M059J (cell line): ENCODE measurements at places on chromosomes 12 and 14. TPM values are rescaled to one million over a fixed set of nuclear protein-coding genes. Genes with fewer than 3 reads are reported as not detected.

- no peak for DNase-seq
Measured at GRCh38 chr12:110234755-110235154, 46.3 kb upstream of the ATP2A2 start.

DNA sequence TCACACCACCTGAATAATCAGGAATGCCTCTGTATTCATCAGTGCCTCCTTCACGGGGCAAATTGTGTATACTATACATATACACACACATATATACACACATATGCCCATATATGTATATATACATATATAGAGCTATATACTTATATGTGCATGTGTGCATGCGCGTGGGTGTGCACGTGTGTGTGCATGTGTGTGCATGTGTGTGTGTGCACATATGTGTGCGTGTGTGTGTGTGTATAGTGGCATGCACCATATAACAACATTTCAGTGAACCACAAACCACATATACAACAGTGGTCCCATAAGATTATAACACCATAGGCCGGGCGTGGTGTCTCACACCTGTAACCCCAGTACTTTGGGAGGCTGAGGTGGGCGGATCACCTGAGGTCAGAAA is 35.7 kb downstream of the CFL2 start:
- no peak for DNase-seq

DNA sequence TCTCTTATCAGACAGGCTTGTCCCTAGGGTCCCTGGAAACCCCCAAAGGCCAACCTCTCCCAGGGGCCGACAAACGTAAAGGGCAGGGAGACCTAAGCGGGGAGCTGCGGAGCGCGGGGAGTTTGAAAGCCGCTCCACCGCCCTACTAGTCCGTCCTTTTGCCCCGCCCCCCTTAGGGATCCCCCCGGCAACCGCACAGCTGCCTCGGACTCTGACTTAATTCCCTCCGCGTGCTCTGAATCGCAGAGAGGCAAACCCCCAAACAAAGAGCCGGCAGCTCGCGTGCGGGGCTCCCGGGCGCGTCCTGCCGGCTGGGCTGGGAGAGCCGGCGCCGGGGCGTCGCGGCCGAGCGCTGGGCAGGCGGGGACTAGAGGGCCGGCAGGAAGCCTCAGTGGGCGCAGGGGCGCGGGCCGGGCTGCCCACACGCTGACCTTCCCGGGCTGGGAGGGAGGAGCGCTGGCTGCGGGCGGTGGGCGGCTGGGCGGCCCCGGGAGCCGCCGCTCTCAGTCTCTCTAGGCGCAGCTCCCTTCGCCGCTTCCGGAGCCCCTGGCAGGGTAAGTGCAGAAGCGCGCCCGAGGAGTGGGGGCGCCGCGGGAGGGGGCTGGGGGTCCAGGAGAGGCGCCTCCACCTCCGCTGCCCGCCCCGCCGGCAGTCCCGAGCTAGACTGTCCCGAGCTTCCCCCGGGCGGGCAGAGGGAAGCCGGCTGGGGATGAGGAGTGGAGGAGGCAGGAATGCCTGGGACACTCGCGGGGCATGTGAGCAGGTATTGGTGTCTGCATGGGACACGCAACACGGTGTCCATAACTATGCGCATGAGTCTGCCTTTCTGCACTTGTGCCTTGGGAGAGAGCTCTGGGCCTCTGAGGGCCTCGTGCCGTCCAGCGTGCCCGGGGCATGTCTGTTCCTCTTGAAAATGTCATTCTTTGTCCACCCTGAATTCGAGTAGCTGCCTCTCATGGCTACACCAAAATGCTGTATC is at the start of gene TSPAN11:
Gene TSPAN11 (plus strand): TSS at position 506 of the 979 bp plus-strand sequence. CDS start 27,244 bp downstream, outside the sequence.
- DNase-seq: peak; percentile 13

DNA sequence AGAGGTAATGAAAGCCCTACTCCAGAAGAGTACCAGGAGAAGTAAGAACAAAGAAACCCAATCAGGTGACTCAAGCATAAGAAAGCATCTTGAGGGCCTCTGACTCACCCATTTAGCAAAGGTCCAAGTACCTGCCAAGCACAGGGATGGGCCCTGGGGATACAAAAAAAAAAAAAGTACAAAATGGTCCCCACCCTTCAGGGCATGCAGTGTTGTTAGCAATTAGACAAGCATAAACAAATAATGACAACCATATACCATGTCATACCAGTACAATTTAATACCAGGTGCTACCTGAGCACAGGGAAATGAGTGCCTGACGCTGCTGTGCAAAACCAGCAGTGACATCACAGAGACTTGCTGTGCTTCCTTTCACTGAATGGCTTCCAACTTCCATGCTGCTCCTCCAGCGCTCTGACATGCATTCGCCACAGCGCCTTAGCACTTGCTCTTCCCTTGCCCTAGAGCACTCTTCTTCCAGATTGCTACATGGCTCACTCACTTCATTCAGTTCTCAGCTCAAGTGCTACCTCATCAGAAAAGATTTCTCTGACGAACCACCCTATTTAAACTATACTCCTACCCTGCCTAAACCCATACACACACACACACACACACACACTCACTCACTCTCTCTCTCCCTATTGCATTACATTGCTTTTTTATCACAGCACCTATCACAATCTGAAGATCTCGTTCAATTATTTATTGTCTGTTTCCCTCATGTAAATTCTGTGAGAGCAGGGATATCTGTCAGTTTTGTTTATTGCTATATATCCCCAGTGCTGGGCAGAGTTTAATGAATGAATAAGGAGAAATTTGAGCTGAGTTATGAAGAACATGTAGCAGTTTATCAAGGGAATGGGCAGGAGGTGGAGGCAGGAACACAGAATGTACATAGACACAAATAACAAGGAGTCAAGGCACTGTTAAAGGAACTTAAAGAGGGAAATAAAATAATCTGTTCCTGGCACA is 12.9 kb upstream of the EPS8 start:
- peak; percentile 87 for DNase-seq

DNA sequence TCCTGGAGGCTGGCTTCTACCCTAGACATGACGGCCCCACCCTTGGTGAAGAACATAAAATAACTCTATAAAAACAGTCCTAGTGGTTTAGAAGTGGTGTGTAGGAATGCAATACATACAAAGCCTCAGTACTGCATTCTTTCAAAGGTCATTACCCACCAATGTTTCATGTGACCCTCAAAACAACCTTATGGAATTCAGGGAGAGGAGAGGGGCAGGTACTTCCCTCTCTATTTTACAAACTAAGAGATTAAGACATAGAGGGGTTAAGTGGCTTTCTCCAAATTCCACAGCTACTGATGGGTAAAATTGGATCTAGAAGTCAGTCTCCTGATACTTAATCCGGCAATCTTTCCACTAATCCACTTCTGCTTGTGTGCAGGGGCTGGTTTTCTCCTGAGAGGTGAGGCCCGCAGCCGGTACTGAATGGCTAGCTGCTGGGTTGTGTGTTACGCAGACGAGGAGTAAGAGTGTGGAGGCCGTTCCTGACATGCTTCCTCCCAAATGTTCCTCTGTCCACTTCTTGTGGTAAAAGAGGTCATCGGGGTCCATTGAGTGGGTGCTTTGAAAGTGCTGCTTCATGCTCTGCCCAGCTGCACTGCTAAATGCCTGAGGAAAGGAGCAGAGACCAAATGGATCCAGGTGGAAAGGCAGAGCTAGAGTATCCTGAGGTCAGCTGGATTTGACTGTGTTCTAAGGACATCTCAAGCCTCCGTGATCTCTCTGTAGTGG is 16.2 kb downstream of the SLC7A8 start:
- DNase-seq: no peak

DNA sequence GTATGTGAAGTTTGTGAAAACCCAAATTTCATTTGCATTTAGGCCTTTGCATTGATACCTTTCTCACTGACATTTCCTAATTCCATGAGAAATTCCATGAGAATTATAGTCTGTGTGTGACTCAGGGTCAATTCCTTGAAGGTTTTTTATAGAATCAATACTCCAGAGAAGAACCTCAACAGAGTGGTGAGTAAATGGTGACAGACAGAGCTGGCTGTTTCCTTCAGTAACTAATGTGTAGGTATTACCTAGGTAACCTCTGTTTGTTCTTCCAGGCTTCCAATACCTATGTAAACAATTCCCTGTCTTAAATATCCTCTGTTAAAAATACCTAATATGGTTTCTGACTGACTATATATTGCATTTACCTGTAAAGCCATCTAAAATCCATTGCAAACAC is 117.0 kb downstream of the TTC8 start:
- no peak for DNase-seq

DNA sequence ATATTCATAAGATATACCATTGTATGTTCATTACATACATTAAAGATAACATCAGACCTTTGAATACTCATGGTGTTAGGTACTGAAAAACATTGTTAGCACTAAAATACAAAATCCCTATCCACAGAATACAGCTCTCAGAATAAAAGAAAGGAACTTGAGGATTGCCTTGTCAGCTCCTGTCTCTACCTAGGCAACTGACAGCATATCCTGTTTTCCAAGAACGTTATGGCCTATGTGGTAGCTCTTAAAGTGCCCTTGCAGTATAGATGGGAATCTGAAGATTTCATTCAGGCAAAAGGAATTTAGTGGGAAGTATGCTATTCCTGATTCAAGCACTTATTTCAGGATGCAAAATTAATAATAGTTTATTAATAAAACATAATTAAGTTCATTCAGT is 1.8 kb upstream of the PPP1R12A start:
- DNase-seq: no peak

GRCh38 chr12:79895071-79895470 is 39.8 kb downstream of the PPP1R12A start:
- no peak for DNase-seq

GRCh38 chr14:85580536-85581140 is 50.7 kb downstream of the FLRT2 start:
- no peak for DNase-seq

DNA sequence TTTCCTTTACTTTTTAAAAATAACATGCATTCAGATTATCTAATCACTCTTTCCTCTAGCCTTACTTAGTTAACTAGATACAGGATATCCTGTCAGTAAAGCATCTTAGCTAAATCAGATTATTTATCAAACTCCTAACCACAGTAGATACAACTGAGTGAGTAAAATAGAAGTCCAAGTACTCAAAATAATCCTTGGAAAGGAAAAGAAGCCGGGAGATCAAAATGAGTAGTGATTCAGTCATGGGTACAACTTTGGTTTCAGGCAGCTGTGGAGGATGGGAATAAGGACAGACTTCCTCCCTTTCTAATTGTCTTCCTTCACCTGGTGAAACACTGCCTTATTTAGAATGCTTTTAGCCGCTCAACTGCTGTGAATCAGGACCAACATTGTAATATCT is 29.4 kb downstream of the GNG2 start:
- peak; percentile 56 for DNase-seq

DNA sequence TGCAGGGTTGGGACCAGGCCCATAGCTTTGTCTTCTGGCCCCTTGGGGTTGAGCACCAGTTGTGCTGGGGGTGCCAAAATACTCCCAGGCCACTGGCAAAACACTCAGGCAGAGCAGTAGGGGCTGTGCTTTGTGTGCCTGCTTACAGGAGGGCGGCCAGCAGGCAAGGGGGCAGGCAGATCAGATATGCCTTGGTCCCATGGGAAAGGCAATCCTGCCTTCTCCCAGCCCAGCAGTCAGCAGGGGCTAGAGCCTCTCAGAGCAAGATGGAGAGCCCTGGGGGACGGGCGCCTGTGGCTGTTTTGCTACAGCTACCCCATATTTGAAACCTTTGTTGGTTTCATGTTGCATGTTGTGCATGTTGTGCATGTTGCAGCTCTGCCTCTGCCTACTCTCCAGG is 36.2 kb upstream of the TMX1 start:
- no peak for DNase-seq

DNA sequence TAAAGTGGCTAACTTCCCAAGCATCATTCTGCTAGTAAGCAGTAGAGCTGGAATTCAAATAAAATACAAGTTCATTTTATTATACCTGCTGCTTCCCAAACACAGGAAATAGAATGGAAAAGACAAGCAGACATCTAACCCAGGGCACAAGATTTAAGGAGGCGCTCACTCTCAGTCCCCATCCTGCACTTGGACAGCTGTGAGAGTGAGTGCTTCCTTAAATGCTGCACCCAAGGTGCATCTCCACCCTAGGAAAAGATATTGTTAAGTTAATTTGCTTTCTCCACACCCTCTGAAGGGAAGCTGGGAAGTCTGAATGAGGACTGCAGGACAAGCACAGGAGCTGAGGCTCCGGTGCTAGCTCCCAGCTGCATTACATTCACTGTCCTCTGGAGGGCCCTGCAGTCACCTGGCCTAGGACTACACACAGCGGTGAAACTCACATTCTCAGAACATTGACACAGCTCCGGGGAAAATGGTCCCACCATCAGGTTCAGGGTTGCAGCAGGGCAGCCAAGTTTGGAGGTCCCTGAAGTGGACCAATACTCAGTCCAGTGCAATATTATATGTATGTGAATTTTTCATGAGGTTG is 14.2 kb downstream of the HEBP1 start:
- peak; percentile 27 for DNase-seq

- peak; percentile 90 for DNase-seq
Measured at GRCh38 chr12:48810903-48811431, 7.3 kb upstream of the CACNB3 start.

GRCh38 chr12:97575403-97576193 is 113.0 kb downstream of the RMST start:
- no peak for DNase-seq

DNA sequence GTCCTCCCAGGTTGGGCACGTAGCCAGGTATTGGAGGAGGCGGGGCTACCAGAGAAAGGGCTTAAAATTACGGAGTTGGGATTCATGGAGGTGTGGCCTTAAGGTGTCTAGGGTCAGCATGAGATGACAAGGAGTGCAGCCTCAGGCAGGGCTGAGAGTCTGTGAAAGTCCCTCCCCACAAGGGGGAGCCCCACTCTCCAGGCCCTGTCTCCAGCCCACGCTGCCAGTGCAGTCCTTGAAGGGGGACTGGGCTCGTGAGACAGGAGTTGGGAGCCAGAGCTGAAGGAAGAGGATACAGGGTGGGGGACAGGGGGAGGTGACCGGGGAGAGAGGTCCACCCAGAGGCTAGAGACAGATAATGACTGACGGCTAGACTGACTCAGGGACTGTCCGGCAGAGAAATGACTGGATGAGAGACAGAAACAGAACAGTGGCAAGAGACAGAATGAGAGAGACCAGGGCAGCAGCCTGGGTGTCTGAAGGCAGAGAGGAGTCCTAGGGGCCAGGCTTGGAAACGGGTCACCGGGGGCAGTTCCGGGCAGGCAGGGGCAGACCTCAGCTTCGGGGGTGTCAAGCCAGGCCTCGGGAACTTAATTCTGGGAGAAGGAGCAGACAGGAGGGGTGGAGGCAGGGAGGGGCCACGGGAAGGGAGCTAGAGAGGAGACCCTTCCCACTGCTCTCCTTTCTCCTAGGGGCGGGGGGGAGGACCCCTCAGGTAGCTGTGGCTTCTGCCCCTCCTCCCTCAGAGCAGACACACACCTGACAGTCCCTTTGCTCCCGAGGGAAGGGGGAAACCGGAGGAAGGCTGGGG is 970 bp downstream of the CDH24 start:
- peak; percentile 74 for DNase-seq

DNA sequence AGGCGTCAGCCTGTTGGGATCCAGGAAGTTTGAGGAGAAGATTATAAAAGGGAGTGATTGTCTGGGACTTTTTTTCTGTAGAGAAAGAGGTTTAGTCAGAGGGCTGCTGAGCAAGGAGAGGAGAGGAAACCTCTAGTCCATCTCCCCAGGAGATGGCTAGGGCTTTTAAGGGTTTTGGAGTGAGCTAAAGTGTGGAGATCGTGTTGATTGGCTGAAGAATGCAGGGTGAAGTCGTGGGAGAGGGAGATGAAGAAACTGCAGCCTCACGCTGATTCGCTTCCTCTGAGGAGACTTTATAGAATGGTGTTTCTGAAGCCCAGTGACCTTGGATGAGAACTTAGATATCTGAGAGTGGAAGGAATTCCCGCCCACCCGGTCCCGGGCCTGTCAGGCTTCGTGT is 193.7 kb upstream of the PWP1 start:
- DNase-seq: no peak

Gene GSG1
- not detected in 2 replicates for total RNA-seq

Gene NGB
- not detected in 2 replicates for total RNA-seq

Gene SLIRP
- 332 and 421 TPM in 2 replicates for total RNA-seq

Gene MGST1
- 59.1 and 70.4 TPM in 2 replicates for total RNA-seq

Gene TBX5
- total RNA-seq: not detected in 2 replicates

Gene GNB3
- 0.57 TPM in 1 of 2 replicates, not detected in the other for total RNA-seq

Gene RHEBL1
- total RNA-seq: 2.5 and 4.5 TPM in 2 replicates
